Stimulated activated CD4-positive, alpha-beta T cell treated with anti-CD3 and anti-CD28 coated beads, TNF-alpha, amount 100 ng/mL, for 1 hour (primary cell): ENCODE measurements at places on chromosomes 7 and 10.

- no peak for DNase-seq
Observed at GRCh38 chr7:115476671-115477181, 553.8 kb downstream of the TFEC start.

DNA sequence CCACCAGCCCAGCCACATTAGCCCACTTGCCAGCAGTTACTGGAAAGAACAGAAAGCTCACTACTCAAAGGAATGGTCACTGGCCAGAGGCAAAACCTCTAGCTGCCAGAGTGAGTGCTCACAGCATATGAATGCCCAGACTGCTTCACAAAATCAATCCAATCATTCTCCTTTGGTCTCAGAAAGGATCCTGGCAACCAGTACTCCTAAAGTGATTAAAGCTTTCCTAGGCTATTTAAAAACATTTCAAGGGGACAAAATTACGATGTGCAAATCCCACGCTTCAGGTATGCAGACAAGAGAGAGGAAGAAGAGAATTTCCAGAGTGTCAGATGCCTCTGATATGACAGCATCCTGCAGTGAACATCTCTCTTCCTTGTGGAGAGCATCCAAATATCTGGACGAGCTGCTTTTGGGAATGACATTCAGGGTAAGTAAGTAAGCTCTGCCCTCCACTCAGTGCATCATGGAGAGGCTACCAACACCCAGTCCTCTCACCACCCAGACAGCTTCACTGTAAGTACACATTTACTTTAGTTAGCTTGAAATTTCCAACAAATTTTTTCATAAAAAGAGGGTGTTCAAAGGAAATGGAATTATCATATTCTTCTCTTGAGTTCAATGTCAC is 25.1 kb downstream of the ICA1 start:
- DNase-seq = no peak

DNA sequence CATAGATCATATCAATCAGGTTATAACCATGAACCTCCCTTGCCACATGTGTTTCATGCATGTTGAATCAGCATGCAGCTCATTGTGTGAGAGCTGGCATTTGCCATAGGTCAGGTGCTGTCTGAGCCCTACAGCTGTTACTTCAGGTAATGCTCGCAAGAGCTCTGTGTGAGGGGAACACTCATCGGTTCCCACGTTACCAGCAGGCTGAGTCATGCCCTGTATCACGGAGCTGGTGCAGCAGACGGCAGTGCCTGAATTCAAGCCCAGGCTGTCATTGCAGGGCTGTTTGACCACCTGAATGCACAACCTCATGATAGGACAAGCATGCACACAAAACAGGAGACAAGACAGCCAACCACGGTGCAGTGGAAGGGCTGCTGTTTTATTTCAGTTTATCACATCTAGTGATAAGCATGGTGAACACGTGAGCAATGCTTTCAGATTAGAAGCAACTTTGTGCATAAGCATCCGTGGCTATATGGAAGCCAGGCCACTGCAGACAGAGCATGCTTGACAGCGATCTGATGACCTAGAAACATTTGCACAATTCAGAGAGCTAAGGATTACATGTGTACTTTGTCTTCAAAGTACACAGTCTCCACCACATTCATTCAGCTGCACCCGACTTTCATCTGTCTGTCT is 56.4 kb upstream of the PFKP start:
- no peak for DNase-seq

DNA sequence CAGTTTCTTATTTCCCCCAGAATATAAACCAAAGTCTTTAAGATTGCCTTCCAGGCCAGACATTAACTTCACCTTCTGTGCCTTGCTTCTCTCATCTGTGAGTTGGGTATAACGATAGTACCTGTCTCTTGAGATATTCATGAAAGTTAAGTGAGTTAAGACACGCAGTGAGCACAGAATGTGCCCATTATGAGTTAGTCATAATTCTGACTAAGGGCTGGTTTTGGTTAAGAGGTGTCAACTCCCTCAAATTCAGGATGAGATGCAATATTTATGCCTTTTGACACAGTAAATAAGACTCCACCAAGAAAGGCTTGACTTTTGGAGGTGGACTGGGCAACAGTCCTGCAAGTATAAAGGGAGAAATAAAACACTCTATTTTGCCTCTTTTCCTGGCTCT is 528.7 kb upstream of the IGFBP3 start:
- no peak for DNase-seq

- no peak for DNase-seq
Observed at GRCh38 chr7:88115258-88115796, 104.5 kb downstream of the SRI start.

DNA sequence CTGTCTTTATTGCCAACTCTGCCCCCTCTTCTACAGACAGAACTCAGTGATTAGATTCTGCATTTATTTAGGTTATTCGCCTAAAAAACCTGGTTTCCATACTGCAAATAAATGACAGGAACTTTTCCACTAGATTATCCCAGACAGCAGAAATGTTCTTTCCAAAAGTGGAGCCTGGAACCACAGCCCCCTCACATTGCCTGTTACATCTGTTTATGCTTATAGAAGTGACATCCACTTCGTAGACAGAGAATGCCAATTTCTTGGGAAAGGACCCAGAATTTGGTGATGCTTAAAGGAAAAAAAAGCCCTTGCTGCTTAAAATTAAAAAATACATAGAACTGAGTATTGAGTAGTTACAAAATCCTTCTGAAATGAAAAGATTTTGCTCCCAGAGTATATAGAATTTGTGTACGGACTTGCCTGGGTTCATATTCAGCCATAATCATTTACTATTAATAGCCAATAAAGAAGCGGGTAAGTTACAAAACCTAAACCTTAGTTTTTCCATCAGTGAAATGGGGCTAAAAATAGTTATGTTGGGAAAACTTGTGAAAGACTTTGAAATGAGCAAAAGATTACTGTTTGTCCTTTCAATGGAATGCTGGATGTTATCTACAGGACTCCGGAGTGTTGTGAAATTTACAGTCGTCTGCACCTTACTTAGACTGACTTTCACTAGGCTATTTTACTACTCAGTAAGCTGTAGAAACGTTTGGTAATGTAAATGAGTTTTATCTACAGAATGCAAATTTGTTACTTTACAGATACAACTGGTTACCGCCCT is 1.1 kb upstream of the PPP1R9A start:
- no peak for DNase-seq

GRCh38 chr10:96971324-96971723 is 139.2 kb downstream of the LCOR start:
- no peak for DNase-seq

- DNase-seq = no peak
Observed at GRCh38 chr7:34776748-34777358, 118.8 kb downstream of the NPSR1 start.

DNA sequence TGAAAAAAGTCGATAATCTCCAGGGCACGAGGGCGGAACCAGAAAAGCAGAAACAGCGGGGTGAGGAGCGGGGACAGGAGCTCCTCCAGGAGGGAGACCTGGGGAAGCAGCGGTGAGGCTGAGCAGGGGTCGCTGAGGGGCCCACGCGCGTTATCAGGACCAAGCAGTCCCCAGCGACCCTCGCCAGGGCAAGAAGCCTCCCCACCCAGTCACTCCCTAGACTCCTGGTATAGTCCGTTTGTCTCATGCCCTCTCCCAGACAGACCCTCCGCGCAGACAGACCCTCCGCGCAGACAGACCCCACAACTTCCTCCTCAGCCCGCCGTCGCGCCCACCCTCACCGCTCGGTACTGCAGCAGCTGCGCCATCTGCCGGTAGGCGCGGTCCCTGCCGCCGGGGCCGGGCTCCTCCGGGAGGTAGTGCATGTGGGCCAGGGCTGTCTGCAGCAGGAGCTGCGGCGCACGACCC is 6.3 kb downstream of the ATG9B start:
- peak; percentile 87 for DNase-seq

DNA sequence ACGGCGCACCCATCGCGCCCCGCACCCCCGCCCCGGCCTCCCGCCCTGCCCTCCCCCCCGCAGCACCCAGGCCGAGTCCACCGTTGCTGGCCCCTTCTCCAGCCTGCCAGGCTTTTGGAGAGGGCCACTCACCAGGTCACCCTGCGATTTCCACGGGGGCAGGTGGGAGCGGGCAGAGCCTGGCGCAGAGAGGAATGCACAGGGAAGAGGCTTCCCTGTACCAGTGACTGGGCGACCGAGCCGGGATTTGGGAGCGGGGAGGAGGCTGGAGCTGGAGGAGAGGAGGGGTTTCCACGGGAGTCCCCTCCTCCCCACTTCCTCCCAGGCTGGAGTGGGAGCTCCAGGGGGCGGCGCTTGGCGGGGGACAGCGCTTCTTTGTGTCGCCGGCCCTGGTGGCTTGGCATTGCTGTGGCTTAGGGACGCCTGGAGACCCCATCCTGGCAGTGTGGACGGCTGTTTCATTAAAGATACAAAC is 19.3 kb downstream of the TCAF1 start:
- no peak for DNase-seq

DNA sequence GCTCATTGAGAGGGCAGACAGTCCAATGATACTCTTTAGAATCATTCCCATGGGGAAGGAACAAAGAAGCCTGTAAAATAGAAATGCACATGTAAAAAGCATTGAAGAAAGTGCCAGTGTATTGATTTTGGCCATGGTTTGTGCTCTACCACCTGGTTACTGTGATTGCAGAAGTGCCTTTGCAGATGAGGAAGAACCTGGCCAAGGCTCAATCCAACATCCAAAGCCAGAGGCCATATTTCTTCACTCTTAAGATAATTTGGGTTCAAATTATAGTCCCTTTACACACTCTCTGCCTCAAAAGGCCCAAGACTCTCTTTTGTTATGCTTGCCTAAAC is 122.1 kb downstream of the EGFR start:
- DNase-seq = no peak

GRCh38 chr7:132234711-132235110 is 341.6 kb downstream of the PLXNA4 start:
- no peak for DNase-seq

- no peak for DNase-seq
Observed at GRCh38 chr10:67696679-67697078, 684 bp upstream of the CTNNA3 start.

GRCh38 chr10:123356799-123357198 is 202.6 kb downstream of the BUB3 start:
- DNase-seq = no peak

DNA sequence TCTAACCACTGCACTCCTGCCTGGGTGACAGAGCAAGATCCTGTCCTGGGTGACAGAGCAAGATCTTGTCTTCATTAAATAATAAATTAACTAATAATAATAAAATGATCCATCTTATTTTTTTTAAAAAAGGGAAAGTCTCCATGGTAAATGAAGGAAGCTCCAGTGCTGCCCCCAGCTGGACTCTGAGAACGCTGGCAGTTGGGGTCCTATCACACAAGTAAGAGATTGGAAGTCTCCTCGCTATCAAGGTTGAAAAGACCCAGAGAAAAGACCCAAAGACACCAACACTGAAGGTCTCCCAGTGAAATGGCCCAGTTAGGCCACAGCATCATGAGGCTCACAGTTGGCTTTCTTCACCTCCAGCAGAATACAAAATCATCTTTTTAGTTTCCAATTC is 13.8 kb upstream of the C10orf67 start:
- no peak for DNase-seq

- no peak for DNase-seq
Observed at GRCh38 chr10:67794909-67795460, 43.0 kb downstream of the DNAJC12 start.

GRCh38 chr7:31811650-31812461 is 124.8 kb downstream of the PPP1R17 start:
- DNase-seq = no peak

GRCh38 chr10:61452655-61453641 is at the start of gene TMEM26:
Gene TMEM26, minus strand, starts transcription at chr10:61453381. Its CDS starts 300 bp downstream, at chr10:61453081.
- DNase-seq = no peak

DNA sequence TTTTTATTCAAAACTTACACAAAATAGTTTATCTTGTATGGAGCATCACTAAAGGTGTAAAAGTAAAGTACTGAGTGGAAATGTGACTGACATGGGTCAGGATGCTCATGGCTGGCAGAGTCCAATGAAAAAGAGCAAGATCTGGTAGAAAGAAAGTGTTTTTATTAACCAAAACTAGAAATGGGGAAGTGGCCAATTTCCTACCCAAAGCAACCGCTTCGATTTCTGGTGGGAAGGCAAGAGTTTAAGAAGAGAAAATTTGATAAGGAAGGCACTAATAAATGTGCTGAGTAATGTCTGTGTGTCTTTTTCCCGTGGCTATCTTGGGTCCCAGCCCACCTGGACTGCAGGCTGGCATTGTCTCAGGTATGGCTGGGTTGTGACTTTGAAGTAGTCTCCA is 277.7 kb downstream of the ANKRD7 start:
- no peak for DNase-seq

- DNase-seq = no peak
Observed at GRCh38 chr10:111648046-111648445, 535.5 kb downstream of the GPAM start.

- DNase-seq = no peak
Observed at GRCh38 chr7:68434857-68435256, 1163.4 kb upstream of the AUTS2 start.

DNA sequence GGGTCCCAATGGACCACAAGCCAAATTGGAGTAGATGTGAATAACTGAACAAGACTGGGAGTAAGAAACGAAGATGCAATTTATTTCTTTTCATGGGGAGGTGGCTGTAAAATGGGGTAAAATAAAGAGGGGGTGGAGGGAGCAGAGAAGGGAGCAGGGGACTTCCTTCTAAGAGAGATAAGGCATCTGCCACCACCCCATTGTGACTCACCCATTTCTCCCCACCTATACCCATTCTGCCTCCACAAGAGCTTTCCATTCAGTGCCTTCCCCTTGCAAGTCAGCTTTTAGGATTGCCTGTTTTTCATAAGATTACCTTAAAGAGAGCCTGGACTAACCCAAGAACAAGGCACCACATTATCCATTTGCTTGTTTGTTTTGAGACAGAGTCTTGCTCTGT is 87.1 kb upstream of the PAX2 start:
- DNase-seq = no peak
